ENCODE measurements at places on chromosomes 16 and 17.
A peak's percentile ranks its signal among the peaks of the same experiment; 100 is the strongest.

- no peak for DNase-seq
Observed at GRCh38 chr16:56967733-56968132, 6.0 kb downstream of the CETP start.

GRCh38 chr17:61462719-61463315 is 10.6 kb downstream of the TBX4 start:
- no peak for DNase-seq

DNA sequence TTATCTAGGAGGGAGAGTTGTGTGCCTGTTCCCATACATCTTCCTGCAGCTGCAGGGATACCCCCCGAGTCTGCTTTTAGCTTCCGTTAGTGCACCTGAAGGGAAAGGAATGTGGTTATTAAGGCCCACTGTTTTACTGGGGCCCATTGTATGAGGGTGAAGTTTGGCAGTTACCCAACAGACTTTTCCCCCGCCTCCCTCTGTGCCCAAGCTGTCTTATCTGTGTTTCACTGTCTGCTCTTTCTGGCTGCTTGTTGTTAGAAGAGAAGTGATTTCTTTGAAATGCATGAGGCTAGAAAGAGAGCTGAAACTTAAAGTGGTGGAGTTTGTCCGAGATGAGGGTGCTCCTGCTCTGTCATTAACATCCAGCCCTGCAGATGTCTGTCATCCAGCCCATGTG is 7.4 kb upstream of the OR1A2 start:
- no peak for DNase-seq

DNA sequence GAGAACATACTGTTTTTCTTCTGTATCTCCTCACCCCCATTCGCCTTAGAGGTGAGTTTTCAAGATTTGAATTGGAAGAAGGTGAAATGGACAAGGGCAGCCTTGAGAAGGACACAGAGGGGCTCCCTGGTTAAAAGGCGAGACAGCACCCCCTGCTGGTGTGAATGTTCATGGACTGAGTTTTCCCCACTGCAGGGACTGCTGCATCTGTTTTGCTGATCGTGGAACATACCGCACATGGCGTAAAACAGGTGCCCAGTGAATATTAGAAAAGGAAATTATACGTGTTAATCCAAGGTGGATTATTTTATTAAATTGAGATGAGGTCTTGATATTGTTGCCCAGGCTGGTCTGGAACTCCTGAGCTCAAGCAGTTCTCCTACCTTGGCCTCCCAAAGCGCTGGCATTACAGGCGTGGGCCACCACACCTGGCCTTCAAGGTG is 54.5 kb downstream of the NDE1 start:
- DNase-seq = peak; percentile 88

DNA sequence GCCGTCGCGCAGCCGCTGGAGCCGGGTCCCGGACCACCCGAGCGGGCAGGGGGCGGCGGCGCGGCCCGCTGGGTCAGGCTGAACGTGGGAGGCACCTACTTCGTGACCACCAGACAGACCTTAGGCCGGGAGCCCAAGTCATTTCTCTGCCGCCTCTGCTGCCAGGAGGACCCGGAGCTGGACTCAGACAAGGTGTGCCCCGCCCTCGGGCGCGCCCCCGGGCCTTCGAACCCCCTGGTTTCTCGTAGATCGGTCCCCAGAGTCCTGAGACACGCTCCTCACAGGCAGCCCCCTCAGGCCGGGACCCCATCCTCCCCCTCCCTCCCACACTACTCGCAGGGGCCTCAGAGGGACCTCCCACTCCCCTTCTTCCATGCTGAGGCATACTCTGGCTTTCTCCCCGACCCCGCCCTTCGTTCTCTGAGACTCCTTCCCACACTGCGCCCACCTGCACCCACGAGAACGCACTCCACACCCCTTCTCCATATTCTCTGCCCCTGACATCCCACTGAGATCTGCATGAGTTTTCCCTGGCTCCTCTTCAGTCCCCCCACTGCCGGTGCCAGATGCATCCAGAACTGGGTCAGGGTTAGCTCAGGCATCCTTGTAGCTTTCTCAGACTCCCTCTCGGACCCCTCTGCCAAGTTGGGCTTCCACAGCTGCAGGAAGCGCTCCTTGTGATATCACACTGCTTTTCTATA is 523 bp downstream of the KCTD2 start:
- peak; percentile 50 for DNase-seq

- peak; percentile 46 for DNase-seq
Observed at GRCh38 chr16:27547134-27547533, 2.6 kb downstream of the GTF3C1 start.

DNA sequence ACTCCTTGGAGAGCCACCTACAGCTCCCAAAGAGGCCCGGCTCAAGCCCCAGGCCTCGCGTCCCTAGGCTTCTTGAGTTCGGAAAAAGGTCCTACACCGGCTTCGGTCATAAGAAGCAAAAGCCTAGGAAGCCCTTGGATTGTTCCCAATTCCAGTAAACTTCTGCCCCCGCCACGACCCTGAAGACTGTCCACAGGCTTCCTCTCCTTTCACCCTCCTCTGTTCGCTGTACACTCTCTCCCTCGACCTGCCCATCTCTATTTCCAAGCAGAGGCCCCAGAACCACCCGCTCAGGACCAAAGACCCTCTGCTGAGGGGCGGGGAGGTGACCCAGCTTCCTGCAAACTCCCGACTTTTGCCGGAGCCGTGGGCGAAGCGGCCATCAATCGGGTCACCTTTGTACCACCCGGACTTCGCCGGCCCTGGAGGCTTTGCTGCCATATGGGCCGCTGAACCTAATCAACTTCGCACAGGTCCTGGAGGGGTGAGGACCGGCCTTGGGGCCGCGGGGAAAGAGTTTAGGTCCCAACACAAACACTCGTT is 2.7 kb downstream of the HOXB2 start:
- DNase-seq = peak; percentile 49

- no peak for DNase-seq
Observed at GRCh38 chr17:57524839-57525568, 220.1 kb downstream of the CCDC182 start.

GRCh38 chr16:54526916-54527315 is 240.3 kb upstream of the IRX3 start:
- DNase-seq = no peak

GRCh38 chr17:78555746-78556401 is 21.3 kb downstream of the DNAH17 start:
- no peak for DNase-seq

DNA sequence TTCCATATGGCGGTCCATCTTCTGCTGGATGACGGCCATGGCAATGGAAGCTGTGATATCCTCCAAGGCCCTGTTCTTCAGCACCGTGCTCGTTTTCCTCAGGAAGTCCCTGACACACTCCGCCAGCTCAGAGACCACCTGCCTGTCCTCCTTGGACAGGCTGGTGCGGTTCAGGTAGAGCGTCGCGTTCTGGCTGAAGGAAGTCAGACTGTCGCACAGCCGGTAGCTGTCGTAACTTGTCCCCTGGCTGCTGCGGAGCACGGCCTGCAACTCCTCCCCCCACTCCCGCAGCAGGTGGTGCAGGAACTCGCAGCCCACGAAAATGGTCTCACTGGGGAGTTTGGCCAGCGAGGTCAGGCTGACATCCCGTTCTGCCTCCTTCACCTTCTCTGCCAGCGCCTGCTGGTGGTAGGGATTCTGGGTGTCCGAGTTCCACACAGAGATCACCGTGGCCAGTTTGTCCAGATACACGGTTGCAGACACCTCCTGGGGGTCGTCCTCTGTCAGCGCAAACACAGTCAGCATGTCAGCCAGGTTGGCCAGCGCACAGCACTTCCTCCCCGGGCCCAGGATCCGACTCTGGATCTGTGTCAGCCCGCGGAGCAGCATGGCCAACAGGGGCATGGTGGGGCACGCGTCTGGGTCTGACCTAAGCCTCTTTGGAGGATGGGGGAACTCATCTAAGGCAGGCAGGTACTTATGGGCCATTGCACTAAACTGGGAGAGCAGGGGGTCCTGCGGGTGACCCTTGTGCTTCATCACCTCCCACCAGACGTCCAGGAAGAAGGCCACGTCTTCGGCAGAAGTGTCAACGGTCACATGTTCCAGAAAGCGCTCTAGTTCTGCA is 5.1 kb downstream of the GEMIN4 start:
- DNase-seq = no peak

GRCh38 chr17:31724026-31724425 is 135.0 kb downstream of the COPRS start:
- peak; percentile 15 for DNase-seq

- DNase-seq = no peak
Observed at GRCh38 chr16:49780433-49780832, 75.5 kb downstream of the ZNF423 start.

DNA sequence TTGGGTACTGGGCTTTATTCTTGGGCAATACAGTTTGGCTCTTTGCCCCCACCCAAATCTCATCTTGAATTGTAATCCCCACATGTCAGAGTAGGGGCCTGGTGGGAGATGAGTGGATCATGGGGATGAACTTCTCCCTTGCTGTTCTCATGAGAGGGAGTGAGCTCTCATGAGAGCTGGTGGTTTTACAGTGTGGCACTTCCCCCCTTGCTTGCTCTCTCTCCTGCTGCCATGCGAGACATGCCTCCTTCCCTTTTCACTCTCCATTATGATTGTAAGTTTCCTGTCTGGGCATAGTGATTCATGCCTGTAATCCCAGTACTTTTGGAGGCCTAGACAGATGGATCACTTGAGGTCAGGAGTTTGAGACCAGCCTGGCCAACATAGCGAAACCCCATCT is 18.1 kb upstream of the CNEP1R1 start:
- DNase-seq = no peak

- DNase-seq = no peak
Observed at GRCh38 chr16:79093554-79093967, 507.0 kb downstream of the MAF start.

GRCh38 chr16:56862776-56863175 is 2.2 kb upstream of the SLC12A3 start:
- DNase-seq = peak; percentile 90

DNA sequence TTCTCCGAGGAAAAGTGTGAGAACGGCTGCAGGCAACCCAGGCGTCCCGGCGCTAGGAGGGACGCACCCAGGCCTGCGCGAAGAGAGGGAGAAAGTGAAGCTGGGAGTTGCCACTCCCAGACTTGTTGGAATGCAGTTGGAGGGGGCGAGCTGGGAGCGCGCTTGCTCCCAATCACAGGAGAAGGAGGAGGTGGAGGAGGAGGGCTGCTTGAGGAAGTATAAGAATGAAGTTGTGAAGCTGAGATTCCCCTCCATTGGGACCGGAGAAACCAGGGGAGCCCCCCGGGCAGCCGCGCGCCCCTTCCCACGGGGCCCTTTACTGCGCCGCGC is at the start of gene ERBB2:
Gene ERBB2, plus strand, starts transcription at position 247 of the 330 bp plus-strand sequence. CDS start 175 bp downstream, outside the sequence.
- peak; percentile 44 for DNase-seq

DNA sequence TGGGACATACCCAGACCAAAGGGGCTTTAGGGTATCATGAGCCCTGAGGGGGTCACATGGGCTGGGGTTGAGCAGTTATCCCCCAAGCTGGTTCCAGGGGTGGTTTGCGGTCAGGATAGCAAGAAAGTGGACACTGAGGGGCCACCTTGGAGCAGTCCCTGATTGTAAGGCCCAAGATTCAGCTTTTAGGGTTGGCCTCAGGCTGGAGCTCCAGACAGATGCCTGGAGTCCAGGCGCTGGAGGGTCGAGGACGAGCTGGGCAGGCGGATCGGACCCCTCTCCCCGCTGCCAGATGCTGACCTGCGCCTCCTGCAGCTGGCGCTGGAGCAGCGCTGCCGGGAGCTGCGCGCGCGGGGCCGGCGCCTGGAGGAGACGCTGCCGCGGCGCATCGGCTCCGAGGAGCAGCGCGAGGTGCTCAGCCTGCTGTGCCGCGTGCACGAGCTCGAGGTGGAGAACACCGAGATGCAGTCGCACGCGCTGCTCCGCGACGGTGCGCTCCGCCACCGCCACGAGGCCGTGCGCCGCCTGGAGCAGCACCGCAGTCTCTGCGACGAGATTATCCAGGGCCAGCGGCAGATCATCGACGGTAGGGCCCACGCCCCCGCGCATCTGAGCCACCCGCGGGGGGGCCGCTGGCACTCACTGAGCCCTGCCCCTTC is 10.0 kb downstream of the BTBD17 start:
- DNase-seq = no peak

DNA sequence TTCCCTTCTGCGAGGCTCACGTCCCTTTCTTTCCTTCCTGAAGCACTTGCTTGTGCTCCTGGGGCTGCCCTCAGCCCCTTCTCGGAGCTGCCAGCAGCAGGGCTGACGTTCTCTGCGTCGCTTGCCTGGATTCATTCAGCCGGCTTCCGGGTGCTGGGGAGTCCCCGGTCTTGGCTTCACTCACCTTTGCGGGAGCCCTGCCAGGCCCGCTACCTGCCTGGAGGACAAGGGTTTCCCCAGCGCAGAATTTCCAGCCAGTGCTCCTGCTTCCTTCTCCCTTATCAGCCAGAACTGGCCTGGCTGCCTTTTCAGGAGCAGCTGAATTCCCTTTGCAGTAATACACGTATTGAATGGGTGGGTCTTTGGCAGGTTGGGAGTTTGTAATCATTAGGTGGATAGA is 22.1 kb upstream of the IL17C start:
- no peak for DNase-seq

- peak; percentile 99 for DNase-seq
Observed at GRCh38 chr17:19384723-19385391, 2.1 kb downstream of the MFAP4 start.

- DNase-seq = no peak
Observed at GRCh38 chr17:40517981-40518380, 16.6 kb upstream of the TNS4 start.

- no peak for DNase-seq
Observed at GRCh38 chr16:61798741-61799140, 237.5 kb downstream of the CDH8 start.

DNA sequence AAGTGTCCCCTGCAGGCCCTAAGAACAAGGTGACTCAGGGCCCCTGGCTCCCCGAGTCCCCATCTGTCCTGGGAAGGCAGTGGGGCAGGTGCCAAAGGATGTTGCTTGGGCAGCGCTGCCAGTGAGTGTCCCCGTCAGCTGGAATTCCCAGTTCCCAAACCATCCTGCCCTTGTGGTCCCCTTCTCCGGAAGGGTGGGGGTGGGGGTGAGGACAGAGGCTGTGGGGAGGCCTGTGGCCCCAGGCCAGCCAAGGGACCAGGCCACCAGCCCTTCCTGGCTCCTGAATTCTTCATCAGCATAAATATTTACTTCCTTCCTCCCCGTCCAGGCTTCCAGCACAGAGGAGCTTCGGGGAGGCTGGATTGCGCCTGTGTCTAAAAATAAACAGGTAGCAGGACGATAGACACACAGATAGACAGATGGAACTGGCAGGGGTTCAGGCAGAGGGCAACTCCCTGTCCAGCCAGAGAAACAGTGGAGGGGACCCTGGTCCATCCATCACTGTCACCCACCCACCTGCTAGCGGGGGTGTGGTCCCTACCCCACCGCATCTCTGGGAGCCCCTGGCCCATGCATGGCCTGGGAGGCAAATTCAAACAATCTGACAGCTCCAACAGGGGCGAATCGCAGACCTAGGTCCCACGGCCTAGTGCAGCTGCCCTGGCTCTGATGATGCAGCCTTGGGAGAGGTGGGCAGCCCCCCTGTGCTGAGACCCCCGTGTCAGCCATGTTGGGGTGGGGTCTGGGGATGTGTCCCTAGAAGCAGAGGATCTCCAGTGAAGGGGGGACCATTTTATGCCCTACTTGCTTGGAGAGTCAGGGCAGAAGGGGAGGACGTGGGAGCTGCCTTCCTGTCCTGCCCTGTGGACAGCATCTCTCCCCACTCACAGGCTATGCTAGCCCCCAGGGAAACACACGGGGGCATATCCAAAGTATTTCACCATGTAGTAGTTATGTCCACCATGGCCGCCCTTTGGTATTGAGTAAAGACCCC is 13.2 kb downstream of the GLIS2 start:
- peak; percentile 50 for DNase-seq
